ENCODE measurements at places on chromosomes 7 and 10.

DNA sequence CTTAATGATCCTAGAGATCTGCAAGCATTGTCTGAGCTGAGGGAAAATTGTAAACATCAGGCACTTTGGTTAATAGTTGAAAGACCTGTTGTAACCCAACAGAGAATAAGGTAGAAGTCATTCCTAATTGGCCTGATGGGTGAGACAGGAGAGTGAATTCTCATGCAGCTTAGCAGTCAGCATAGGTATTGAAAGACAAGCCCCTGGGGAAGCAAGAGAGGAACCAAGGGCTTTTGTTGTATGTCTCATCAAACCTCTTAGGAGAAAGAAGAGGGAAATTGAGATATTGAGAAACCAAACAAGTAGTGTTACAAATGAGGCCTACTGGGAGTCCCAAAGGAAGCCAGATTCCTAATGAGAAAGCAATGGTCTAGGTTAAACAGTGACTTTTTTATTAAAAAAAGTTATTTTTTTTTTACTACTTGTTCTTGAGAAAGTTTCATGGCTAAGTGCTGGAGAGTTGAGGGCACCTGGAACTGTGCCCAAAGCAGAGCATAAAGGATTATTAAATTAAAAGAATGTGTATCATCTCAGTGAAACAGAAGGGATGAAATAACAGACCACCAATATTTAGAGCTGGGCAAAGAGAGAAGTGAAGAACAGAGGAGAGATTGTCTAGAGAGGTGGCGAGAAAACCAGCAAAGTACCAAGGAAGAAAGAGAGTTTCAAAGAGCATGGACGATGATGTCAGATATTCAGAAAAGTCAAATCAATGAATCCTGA lies 168.9 kb downstream of the CDK14 start:
- DNase-seq = no peak

GRCh38 chr7:27526611-27527347 lies 135.9 kb downstream of the HIBADH start:
- DNase-seq = no peak

DNA sequence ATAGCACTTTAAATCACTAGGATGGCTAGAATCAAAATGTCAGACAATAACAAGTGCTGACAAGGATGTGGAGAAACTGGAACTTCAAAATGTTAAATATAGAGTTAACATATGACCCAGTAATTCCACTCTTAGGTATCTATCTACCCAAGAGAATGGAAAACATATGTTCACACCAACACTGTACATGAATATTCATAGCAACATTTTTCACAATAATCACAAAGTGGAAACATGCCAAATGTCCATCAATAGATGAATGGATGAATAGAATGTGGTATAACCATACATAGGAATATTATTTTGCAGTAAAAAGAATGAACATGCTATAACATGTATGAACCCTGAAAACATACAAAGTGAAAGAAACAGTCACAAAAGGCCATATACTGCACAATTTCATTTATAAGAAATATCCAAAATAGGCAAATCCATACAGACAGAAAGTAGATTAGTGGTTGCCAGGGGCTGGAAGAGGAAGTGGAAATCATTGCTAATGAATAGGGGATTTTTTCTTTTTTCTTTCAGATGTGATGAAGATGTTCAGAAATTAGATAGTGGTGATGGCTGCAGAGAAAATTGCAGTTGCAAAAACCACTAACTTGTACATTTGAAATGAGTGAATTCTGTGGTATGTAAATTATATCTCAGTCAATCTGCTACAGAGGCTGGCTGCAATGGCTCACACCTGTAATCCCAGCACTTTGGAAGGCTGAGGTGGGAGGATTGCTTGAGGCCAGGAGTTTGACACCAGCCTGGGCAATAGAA lies 93.0 kb downstream of the CPVL start:
- no peak for DNase-seq

DNA sequence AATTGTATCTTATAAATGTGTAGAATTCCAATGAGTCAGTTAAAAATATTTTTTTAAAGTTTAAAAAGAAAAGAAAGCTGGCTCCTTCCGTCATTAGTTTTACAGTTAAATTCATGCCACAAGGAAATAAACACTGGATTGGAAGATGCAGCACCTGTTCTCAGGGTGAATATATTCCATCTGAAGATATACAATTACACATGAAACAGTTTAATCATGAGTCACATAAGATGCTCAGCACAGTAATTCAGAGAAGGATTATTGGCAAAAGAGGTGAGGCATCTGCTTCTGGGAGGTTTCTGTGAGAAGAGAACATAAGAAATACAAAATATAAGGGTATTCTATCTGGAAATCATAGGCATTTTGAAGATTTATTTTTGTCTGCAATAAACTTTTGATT lies 376.5 kb upstream of the SORCS1 start:
- DNase-seq = no peak

- no peak for DNase-seq
These were observed 20.3 kb downstream of the NACAD start for GRCh38 chr7:45068236-45069023.

DNA sequence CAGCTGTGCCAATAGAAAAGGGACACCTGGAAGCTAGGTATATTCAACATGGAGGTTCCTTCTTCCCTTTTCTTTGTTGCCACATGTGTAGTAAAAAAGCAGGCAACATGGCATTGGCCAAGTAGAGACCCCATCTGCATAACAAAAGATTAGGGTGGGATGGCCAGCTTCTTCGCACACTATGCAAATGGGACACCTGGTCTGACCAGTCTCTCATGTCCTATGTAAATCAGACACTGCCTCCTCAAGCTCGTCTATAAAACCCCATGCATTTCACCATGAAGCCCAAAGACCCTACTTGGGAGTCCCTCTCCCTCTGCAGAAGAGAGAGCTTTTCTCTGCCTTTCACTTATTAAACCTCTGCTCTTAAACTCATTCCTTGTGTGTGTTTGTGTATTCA lies 53.9 kb downstream of the MYL10 start:
- DNase-seq = no peak

- DNase-seq = no peak
These were observed 16.4 kb downstream of the STAMBPL1 start for GRCh38 chr10:88896372-88896993.

GRCh38 chr10:97574374-97575126 lies 2.0 kb downstream of the ANKRD2 start:
- DNase-seq = peak; percentile 64

DNA sequence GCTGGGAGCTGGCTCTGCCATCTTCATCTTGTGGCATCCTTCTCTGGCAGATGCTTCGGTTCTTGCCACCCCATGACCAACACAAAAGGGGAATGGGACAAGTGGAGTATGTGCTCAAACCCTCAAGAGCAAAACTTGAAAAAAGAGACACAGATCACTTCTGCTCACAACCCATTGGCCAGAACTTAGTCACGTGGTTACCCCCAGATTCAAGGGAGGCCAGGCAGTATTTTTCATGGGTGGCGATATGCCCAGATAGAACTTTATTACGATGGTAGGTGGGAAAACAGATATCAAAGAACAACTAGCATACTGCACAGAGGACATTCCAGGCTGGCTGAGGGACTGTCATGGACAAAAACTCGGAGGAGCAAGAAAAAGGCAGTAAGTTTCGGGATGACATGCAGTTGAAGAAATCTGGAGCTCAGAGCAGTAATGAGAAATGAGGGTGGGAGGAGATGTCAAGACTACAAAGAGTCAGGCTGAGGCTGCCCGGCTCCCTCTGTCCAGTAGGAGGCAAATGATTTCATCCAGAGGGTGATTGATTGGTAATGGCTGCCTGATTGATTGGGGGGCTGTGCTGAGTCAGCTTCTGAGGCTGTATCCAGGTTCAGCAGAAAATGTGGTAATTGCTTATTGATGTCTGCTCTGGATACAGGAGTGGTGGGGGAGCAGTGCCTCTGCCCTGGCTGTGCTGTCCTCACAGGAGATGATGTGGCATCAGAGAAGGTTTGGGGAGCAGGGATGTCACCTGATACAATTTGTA lies 25.3 kb downstream of the COL13A1 start:
- no peak for DNase-seq

- DNase-seq = no peak
These were observed 32.0 kb downstream of the PTEN start for GRCh38 chr10:87895430-87895829.

DNA sequence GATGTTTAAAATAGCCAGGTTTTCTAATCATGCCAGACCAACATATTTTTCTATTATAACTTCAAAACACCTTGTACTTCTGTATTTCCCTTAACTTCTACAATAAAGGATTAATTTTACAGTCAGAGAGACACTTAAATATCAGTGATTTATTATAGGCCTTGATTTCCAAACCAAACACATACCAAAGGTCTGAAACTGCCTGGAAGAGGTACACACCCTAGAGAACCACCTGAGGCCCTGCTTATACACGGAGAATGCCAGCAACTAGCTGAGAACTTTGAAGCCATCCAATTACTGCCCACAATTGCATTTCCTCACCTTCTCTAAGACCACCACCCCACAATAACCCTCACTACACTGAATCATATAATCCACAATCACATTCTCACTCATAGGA lies 4.9 kb downstream of the CCDC6 start:
- no peak for DNase-seq

DNA sequence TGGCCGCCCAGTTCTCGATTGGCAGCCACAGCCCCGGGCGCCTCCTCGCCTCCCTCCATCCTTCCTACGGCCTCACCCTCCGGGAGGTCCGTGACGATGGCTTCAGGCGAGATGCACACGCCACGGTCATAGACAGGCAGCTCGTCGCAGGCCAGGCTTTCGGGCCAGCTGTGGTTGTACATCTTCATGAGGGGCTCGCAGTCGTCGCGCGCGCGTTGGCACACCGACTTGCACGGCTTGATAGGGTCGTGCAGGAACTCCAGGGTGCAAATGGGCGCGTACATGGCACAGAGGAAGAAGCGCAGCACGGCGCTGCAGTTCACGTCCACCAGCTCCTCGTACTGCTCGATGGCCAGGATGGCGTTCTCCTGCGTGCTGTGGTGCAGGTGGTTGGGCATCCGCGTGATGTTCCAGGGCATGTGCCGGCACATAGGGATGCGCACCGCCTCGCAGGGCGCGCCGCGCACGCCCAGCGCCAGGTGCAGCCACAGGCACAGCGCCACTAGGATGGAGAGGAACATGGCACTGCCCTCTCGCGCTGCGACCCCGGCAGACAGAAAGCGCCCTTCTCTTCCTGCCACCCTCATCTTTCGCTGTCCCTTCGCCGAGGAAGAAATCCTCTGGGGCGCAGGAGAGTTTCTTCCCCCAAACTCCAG lies 472 bp downstream of the SFRP4 start:
- DNase-seq = no peak

DNA sequence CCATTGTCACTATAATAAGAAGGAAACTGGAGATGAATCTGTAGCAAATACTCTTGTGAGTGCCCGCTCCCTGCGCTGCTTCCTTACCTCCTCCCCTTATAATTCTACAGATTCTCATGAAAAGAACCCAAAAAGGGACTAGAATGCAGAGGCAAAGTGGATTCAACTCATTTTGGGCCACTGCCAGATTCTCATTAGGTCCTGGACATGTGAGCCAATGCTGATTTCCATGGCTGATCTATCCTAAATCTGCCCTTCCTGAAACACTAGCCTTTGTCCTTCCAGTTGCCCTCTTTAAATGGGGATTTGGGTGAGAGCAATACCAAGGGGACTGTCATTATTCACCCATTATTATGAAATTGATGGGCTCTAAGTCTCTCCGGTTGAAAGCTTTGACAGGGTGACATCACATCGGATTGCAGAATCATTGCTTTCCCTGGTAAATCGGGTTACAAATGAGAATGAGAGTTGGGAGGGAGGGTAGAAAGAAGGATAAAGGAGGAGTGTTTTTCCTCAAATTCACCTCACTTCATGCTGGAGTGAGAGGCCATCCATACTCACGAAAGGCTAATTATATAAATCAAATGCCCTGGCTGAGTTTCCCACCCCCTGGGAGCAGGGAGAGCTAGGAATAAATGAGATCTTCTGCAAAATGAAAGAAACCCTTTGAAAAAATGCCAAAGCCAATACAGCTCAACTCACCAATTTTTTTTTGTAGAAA lies 37.5 kb downstream of the PTN start:
- no peak for DNase-seq

- DNase-seq = no peak
These were observed 8.2 kb downstream of the LFNG start for GRCh38 chr7:2527505-2528467.

- no peak for DNase-seq
These were observed 7.8 kb downstream of the RNF216 start for GRCh38 chr7:5773661-5774086.

DNA sequence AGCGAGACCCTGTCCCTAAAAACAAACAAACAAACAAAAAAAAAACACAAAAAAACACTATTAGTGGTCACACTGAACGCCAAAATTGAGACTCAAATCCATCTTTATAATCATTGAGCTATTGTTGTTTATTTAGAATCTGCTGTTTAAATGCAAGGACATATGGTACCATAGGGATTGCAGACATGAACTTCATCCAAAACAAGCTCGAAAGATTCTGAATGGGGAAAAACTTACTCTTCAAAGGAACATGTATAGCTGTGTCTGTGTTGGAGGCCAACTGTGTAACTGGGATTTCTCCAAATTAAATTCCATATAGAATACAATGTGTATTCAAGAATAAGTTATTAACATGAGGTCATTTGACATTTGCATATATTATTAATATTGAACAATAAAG lies 74.7 kb upstream of the GPR158 start:
- no peak for DNase-seq

DNA sequence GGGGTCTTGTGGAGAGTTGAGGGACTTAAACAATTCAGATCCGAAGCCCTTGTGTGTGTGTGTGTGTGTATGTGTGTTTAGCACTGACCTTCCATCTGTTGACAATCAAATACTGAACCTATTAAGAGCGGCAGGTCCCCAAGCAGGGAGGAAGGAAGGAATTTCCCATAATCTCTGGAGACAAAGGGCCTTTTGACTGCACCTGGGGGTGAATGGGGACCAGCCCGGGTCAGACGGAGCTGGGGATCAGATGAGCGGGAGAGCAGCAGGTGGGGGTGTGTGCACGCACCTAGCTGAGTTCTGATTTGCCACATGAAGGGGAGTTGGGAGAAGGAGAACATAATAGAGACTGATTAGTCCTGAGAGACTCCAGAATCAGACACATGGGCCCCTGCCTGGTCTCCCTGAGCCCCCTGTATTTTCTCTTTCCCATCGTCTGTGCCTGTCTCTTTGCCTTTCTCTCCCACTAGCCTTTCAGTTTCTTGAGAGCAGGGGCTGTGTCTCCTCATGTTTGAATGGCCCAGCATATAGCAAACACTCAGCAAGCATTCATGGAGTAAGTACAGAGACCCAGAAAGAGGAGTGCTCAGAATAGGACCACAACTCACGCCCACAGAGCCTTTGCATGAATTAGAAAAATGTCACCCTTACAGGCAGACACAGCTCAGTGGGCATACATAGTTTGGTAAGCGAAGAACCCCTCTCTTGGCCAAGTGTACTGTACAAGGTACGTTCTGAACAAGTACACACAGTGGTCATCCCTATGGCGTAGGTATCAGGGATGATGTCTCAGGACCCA lies 288.3 kb upstream of the HABP2 start:
- DNase-seq = no peak

DNA sequence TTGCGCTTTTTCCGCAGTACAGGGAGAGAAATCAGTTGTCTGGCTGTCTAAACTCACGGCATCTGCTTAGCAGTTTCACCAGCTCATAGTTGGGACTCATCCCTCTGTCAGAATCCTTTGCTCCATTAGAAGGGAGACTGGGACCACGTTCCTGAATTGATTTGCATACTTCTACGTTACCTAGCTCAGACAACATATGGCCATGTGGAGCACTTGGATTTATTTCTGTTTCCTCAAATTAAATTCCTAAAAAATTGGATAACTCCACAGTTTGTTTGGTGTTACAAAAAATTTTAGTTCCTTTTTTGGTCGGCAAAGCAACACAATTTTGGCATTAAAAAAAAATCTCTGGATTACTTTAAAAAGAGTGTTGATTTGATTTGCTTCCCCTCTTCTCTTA lies 614.0 kb downstream of the AUTS2 start:
- no peak for DNase-seq

- DNase-seq = no peak
These were observed 20.5 kb upstream of the PITRM1 start for GRCh38 chr10:3192856-3193635.
